ENCODE measurements at places on chromosomes 5 and 9.

- DNase-seq: no peak
Measured at GRCh38 chr5:132673939-132674630, at the start of gene IL4. TSS of gene IL4 (plus strand) at chr5:132673989. CDS start at chr5:132674051, 62 bp downstream.

- DNase-seq: no peak
Measured at GRCh38 chr9:75975071-75975470, 84.6 kb downstream of the PCSK5 start.

DNA sequence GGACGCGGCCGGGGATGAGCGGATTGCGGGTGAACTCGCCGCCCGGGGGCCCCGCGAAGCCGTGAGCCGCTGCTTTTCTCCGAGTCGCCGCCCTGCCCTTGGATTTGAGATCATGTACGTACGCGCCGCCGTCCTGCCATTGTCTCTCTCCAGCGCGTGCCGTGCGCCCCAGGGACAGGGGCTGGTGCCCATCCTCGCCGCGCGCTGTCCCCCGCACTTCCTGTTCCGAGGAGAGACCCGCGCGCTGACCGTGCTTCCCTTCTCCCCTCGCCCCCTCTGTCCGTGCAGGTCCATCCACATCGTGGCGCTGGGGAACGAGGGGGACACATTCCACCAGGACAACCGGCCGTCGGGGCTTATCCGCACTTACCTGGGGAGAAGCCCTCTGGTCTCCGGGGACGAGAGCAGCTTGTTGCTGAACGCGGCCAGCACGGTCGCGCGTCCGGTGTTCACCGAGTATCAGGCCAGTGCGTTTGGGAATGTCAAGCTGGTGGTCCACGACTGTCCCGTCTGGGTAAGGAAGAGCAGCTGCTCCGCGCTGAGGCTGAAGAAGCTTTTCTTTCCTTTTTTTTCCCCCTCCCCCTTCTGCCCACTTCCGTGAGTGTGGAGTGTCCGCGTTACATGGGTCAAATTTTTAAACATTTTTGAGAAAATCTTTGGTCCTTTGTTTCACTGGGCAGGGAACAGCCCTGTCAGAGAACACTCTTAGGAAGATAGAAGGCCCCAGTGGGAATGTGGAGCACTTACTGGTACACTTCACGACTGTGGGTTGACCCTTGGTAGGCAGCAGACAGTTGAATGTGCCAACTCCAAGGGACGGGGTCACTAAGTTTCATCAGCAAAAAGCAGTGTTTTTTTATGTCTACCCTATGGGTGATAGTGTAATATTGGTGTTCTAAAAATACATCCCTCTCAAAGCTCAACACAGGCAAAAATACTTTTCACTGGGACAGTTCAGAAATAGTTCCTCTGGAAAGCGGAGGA, 727 bp downstream of the RHOBTB3 start:
- peak; percentile 51 for DNase-seq

GRCh38 chr5:7412409-7412808, 16.5 kb downstream of the ADCY2 start:
- DNase-seq: no peak

- no peak for DNase-seq
Measured at GRCh38 chr9:65400886-65401285, 115.9 kb upstream of the FOXD4L5 start.

GRCh38 chr9:88259001-88259400, 120.7 kb upstream of the SPATA31C2 start:
- DNase-seq: no peak

GRCh38 chr5:51376509-51376908, 6.7 kb upstream of the ISL1 start:
- no peak for DNase-seq

DNA sequence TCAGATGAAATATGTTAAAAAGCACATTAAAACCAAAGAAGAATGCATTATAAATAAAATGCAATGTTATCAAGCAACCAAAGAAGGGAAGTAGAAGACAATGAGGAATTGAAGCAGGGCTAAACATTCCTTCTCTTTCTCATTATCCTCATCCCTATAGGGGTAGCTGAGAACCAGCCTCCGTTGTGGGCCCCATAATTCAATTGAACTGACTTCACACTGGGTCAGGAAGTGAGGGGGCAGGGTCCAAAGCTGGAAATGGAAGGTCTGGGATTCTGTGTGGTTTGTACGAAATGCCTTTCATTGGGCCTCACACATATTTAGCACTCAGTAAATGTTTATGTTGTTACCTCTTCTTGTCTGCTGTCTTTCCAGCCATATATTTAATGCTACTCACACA, 220.4 kb upstream of the CD180 start:
- DNase-seq: no peak

DNA sequence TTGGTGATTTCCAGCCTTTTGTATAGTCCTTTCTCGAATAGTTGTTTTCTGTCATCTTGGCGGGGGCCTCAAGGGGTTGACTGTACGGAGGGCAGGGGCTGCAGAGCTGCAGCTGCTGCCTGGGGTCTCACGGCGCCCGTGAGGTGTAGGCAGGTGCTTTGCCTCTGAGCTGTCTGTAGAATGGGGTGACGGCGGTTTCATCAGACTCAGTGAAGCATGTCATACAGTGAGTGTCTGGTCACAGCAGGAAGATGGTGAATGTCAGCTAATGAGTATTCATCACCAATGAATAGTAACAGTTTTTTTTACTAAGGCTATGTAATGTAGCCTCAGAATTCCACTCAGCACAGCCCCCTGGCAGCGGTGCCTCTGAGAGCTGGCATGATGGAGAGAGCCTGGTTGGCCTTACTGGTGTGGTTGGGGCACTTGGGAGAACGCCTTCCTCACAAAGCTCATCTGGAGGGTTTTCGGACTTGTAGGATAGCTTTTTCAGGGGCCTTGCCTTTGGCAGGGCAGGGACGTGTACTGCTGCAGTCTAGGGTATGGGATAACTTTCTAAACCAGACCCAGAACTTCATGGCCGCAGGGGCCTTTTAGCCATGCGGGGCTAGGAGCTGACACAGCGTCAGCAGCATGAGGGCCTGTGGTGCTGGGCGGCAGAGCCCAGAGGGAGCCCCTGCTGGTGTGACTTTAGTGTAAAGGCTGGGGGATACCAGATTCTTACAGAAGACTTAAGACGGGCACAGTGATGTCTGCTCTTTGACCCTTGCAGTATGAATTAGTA, 15.0 kb downstream of the TENT4A start:
- no peak for DNase-seq

DNA sequence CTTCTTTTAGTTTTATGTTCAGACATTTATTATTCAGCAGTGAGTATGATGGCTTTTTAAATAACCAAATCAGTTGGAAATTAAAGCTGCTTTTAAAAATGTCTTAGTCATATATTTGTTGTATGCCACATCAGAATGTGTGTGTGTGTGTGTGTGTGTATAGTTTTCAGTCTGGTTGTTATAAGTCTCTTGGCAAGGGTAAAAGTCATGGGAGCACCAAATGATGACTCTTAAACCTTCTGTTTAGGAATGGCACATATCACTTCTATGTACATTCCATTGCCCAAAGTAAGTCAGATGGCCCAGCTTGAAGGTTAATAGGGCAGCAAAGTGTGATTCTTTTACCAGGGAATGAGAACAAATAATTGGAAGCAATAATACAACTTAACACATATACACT, 135.9 kb downstream of the RNF180 start:
- DNase-seq: no peak

GRCh38 chr5:132215329-132215728, 12.3 kb downstream of the P4HA2 start:
- DNase-seq: no peak

Measured in activated CD4-positive, alpha-beta T cell treated with anti-CD3 and anti-CD28 coated beads, Interleukin-2, amount 50 U/mL, for 48 hours (primary cell).